ENCODE measurements at places on chromosomes 13 and 19.

DNA sequence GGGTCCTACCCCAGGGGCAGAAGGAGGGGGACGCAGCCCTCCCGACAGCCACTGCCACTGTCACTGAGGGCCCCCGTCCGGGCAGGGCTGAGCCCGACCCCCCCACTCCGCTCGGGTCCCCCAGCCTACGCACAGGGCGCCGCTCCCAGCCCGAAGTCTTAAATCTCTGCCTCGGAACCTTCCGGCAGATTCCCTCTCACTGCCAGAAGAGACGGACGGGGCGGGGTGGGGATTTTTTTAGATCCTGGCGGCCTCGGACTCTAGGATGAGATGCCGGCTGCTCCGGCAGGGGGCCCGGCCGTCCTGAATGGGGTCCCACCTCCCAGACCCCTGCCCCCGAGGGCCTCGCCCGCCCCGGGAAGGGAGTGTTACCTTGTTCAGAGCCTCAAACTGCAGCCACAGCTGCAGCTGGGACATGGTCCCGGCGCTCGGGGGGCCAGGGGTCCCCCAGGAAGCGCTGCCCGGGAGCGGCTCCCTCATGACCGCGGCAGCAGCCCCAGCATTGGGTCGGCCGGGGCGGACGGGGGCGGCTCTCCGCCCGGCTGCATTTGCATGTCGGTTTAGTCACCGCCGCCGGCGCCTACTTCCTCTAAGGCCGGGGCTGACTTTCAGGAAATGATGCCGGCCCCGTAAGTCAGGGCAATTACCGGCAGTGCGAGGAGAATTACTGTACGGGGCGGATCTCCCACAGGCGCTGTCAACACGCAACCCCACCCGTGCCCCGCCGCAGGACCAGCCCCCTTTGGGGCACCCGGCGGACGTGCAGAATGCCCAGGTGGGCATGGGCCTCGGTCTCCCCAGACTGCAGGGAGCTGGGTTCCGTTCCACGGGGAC lies 28.1 kb downstream of the GPX4 start:
- peak; percentile 38 for DNase-seq

DNA sequence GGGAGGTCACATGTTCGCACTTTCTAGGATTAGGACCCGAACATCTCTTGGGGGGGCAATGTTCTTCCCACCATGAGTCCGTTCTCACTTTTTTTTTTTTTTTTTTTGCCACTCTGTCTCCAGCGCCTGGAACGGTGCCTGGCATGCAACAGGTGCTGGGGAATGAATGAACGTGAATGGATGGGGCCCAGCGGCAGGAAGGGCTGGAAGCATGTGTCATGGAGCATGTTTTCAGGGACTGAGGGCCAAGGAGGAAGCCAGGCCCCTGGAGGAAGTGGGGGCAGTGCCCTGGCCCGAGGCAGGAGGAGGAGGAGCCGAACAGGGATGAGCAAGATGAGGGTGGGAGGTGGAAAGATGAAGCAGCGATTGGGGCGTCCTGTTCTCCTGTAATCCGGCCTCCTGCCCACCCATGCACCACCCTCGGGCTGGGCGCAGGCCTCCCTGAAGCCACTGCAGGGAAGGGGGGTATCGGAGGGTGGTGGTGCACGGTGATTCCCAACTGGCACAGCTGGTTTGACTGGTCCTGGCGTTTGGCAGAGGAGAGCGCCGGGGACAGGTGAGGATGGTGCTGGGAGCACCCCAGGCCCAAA lies 8.8 kb upstream of the SULT2B1 start:
- DNase-seq, result no peak

DNA sequence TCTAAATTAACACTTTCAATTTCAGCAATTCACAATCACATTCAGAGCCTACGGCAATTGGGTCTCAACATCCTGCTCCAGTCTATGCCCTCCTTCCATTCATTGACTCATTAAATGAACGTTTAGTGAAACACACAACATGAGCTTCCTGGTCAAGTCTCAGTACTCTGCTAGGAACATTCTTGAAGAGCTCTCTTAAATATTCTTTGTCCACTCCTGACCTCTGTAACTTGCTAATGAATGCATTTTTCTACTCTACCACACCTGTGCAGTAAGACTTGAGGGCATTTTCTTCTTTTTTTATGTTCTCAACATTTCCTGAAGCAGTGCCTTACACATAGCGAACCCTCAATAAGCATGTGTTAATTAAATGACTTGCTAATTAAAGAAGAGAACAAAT lies 168.6 kb downstream of the OXGR1 start:
- DNase-seq, result no peak

DNA sequence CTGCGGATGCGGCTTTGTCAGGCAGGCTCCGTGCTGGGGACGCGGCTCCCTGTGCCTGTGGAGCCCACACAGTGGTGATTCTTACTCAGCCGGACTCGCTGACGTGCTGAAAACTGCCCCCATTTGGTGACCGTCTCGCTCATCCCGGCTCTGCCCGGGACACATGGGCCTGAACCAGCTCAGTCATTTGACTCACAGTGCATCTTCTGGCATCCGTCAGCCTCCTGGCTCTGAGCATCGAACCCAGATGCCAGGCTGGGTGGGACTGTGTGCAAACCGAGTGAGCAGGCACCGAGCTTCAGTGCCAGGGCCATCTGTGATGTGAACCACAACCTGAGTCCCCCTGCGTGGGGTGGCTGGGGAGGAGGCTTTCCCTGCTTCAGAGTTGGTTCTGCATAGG lies 5.5 kb downstream of the GCDH start:
- DNase-seq, result no peak

DNA sequence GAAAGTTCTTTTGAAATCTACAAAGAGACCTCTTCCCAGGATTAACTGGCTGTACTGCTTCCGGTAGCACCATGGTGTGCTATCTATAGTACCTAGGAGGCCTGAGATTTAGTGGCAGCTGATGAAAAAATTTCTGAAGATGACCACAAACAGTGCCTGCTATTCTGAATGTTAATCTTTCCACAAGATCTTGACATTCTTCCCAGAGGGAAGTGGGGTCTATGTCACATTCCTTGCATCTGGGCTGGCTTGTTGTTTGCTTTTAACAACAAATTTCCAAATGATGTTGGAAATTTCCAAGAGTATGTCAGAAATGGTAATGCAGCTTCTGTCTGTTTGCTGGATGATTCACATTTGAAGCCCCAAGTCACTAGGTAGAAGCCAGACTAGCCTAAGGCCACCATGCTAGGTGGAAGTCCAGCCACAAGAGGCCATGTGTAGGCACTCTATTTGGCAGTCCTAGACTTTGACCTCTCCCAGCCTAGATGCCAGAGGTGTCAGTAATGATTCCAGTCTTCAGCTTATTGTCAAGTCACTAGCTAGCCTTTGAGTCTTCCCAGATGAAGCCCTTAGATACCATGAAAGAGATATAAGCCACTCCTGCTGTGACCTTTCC lies 22.1 kb downstream of the SPART start:
- no peak for DNase-seq

DNA sequence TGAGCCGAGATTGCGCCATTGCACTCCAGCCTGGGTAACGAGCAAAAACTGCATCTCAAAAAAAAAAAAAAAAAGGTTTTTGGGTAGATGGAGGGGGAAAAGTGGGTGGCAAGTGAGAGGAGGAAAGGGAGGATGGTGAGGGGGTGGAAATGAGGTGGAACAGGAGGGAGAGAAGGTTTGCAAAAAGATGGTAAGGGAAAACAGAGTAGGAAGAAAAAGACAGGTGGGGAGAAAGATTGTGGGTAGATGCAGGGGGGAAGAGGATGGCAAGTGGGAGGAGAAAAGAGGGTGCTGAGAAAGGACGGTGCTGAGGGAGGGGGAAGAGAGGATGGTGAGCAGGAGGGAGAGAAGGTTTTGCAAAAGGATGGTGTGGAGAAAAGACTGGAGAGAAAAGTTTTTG lies 57.8 kb upstream of the C1QTNF9B start:
- no peak for DNase-seq

- no peak for DNase-seq
Observed at GRCh38 chr13:107097916-107098315, 530.0 kb upstream of the ARGLU1 start.

DNA sequence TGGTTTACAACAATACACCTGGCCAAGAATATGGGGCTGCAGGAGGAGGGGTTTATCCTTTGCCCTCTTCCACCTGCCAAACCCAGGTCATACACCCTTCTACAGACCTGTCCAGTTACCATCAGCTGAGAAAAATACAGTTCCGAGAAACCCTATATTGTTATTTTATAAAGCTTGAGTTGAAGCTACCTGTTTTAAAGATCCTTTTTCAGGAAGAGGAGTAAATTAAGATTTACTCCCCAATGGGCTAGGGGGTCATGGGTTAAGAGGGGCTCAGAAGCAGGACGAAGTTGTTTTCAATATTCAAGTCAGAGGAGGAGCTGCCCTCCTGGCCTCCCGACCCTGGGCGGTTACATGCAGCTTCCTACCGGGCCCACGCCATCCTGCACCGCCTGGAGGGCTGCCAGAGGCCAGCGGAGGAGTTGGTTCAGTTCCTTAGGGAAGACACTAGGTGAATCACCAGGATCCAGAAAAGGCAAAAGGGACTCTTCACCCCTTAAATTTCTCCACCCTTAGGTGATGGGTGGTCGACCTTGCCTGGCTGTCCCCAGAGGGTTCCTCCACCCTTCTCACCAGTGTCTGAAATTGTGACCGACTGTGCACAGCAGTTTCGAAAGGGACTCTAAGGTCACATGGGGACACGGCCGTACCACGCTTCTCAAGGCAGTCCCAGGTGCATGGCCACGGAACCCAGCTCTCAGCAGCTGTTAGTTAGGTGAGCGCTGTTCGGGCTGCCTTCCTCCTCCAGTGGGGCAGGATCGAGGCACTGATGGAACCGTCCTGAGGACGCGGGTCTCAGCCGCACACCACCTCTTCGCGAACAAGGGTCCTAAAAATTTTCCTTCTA lies 1.2 kb downstream of the GJB2 start:
- DNase-seq, result no peak

GRCh38 chr13:110001670-110002275 lies 215.4 kb upstream of the IRS2 start:
- DNase-seq, result no peak

- DNase-seq, result no peak
Observed at GRCh38 chr19:55389386-55390317, 3.9 kb downstream of the RPL28 start.

GRCh38 chr19:55632463-55632834 lies 8.1 kb upstream of the ZNF784 start:
- DNase-seq, result peak; percentile 90

GRCh38 chr19:291561-292280 lies 518 bp upstream of the PLPP2 start:
- DNase-seq, result peak; percentile 49

DNA sequence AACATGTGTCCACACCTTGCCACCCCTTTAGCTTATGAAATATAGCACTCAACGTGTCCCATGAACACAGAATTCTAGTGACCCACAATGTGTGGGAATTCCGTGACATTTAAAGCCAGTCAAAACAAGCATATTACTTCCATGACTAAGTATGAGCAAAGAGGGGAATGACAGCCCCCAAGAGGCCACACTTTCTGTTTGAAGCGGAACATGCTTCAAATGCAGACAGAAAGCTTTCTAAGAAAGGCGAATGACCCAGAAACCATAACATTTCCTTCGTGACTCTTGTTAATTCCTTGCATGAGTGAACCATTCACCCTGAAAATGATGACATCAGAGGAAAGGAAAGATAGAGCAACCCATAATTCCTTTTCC lies 122.0 kb upstream of the FNDC3A start:
- DNase-seq, result no peak

DNA sequence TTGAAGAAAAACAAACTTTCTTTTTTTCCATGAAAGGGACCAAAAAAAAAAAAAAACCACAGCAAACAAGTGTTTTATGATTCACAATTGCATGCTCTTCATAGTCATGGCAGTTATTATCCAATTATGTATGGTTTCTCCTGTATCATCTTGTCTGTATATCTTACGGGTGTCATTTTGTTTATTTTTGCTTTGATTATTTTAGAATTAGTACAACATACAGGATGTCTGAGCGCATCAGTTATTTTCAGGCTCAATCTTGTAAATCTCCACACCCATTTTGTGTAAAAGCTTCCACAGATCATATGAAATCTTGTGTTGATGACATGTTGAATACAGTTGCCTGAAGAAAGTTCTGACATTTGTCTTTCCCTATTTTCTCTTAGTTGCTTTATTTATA lies 280.3 kb downstream of the KLF5 start:
- no peak for DNase-seq

DNA sequence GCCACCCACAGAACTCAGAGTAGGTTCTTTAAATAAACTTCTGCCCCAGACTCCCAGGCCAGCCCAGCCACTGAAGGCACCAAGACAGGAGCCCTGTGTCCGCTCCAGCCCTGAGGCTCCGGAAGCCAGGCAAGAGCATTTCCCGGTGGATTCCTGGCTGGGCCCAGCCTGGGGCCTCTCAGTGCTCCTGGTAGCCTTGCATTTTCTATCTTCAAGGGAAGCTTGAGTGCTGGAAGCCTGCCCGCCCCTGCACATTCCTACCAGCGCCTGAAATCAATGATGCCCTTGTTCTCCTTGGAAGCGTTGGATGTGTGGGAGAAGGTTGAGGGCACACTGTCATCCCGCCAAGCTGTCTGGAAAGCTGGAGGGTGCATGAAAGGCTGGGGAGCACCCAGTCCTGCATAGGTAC lies 70.3 kb downstream of the ALOX5AP start:
- DNase-seq, result peak; percentile 60

DNA sequence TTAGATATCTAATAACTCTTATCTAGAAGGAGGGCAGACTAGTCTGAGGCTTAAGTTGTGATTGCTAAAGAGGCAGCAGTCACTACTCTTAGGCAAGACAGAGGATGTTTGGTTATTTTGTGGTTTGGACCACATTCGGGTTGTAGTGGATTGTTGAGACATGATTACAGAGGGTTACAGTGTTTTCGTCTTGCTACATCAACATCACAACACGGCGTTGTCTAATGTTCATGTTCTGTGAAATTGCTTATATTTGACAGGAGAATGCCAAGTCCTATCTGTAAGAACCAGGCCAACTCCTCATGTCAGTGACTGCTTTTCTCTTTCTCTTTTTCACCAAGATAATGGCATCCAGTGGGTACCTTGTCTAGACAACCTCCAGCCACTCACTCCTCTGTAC lies 16.8 kb upstream of the TM9SF2 start:
- DNase-seq, result no peak

- no peak for DNase-seq
Observed at GRCh38 chr19:55692681-55693081, 17.7 kb downstream of the EPN1 start.

GRCh38 chr13:106753251-106753650 lies 185.3 kb upstream of the ARGLU1 start:
- DNase-seq, result no peak

GRCh38 chr13:46536341-46536740 lies 16.6 kb upstream of the LRCH1 start:
- no peak for DNase-seq

GRCh38 chr13:21115231-21115630 lies 53.8 kb upstream of the LATS2 start:
- DNase-seq, result no peak

GRCh38 chr19:41218615-41219507 lies at the start of gene AXL:
AXL (plus strand) TSS chr19:41219223; CDS start chr19:41219393, 170 bp downstream.
- peak; percentile 65 for DNase-seq

GRCh38 chr13:20002787-20003186 lies 44.3 kb downstream of the ZMYM2 start:
- DNase-seq, result no peak

- no peak for DNase-seq
Observed at GRCh38 chr13:25659091-25659795, 287.5 kb downstream of the ATP8A2 start.

- no peak for DNase-seq
Observed at GRCh38 chr13:45782327-45783045, 69.1 kb downstream of the SIAH3 start.

Data from globus pallidus (tissue), 1 donor.